ENCODE measurements at places on chromosomes 5 and 9.

DNA sequence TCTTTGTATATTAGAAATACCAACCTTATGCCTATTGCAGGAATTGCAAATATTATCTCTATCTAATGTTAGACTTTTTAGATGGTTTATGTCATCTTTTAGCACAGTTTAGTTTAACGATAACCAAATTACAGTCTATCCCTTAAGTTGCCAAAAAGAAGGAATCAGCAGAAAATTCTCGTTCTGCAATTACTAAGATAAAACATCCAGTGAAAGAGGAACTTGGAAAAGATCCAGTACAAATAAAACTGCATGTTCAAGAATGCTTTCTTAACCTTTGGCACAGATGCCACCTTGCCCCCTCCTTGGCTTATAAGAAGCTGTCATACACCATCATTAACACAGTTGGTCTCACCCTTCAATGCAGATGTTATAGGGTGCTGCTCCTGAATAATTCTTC lies 124.0 kb downstream of the SEMA5A start:
- DNase-seq: no peak

DNA sequence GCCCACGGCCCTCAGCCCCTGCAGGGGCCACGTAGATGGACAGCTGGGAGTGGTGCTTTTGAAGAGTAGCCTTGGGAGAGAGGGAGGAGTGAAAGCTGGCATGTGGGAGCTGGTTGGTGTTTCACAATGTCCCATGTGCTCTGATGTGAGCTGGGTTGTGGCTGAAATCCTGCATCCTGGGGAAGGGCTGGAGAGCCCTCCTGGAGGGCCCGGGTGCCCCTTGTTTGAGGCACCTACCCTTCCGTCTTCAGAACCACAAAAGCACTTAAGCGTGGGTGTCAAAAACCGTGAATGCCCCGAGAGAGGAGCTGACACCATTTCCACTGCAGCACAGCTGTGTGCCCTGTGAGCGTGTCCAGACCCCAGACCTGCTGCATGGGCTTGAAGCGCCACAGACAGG lies 199.1 kb upstream of the ZNF618 start:
- peak; percentile 34 for DNase-seq

DNA sequence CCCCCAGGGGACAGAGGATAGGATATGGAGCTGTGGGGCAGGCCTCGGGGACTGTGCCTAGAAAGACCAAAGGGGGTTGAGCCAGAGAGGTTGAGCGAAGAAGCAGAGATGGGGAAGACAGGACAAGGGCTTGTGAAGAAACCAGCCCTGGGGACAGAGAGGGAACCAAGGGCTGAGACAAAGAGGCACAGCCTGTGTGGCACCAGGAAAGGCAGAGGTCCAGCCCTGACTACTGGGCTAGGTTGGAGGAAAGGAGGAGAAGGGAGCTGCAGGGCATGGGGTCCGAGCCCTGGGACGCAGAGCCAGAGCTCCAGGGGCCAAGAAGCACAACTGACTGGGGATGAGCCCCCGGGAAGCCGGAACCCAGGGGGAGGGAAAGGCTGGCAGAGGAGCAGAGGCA lies 9.2 kb downstream of the REEP2 start:
- DNase-seq: no peak

DNA sequence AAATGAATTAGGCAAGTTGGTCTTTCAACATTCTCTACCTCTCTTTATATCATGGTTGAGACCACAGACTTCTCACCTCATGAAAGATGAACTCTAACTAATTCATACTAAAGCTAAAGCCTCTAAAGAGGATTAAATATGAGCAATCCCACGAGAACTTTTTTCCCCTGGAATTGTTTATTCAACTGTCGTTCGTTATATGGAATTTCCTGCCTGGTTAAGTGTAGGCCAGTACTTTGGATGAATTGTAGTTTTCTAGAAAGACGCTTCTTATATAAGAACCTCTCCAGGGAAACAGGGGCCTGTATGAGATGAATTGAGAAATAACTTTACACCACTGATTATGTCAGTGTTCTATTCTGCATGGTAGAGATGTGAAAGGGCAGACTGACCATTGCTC lies 42.9 kb downstream of the PDCD1LG2 start:
- DNase-seq: peak; percentile 69

DNA sequence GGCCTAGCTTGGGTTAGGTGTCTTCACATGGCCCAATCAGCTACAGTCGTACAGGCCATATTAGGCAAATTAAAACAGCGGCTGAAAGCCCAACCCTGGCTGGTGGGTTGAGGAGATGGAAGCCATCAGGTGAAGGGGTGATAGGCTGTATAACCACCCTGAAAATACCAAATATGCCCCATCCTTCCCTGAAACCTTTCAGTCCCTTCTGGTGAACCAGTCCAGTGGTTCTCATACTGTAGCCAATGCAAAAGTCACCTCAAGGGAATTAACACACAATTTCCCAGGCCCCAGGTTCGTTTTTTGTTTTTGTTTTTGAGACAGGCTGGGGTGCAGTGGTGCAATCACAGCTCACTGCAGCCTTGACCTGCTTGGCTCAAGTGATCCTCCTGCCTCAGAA lies 19.8 kb upstream of the KCNV2 start:
- no peak for DNase-seq

DNA sequence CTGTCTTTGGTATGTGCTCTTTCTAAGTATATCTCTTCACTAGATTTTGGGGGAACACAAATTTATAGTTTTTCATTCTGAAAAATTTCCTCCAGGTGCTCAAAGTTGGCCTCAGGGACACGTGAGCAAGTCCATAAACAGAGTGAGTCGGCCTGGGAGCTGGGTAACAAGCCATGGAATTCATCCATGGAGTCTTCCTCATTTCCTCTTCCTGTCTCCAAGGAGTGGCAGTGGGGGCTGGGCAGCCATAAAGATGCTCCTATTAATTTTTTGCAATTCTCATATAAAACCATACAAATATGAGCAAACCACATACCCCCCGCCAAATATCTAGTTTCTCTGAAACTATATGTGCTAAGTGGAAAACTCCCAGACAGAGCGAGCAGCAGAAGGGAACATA lies 136.6 kb upstream of the OTULINL start:
- DNase-seq: peak; percentile 55

GRCh38 chr9:82532504-82533180 lies 530.3 kb downstream of the RASEF start:
- DNase-seq: no peak

GRCh38 chr5:177311392-177311722 lies 341 bp downstream of the MXD3 start:
- no peak for DNase-seq

DNA sequence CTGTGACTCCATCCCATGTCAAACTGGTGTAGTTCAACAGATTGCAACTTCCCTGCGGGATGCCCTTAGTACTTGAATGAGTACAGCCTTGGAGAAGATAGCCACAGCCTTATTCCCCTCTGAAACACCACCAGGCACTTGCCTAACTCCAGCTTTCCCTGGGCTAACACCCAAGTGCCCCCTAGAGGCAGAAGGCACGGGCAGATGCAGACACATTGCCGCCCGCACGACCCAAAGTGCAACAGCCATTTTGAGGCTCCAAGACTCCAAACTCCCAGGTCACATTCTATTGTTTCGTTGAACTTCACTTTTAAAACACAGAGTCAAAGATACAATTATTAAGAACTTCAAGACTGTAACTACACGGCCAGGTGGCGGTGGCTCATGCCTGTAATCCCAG lies 163.6 kb upstream of the CDH6 start:
- no peak for DNase-seq

DNA sequence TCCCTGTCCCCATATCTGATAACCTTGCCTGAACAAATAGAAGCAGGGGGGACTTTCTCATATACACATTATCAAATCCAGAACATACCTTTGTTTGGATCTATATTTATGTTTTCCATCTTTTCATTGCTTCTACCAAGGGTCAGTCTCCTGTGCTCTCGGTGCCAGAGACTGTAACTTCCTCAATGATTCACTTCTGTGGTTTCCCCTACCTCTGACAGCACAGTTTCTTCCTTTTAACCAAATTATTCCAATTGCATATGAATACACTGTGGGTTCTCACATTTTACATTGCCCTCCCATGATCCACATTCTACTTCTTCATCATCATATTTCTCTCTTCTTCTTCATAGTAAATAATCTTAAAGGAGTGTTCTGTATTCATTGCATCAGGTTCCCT lies 32.2 kb downstream of the NMUR2 start:
- DNase-seq: no peak

- no peak for DNase-seq
These were observed 115.4 kb upstream of the NTRK2 start for GRCh38 chr9:84554069-84554664.

DNA sequence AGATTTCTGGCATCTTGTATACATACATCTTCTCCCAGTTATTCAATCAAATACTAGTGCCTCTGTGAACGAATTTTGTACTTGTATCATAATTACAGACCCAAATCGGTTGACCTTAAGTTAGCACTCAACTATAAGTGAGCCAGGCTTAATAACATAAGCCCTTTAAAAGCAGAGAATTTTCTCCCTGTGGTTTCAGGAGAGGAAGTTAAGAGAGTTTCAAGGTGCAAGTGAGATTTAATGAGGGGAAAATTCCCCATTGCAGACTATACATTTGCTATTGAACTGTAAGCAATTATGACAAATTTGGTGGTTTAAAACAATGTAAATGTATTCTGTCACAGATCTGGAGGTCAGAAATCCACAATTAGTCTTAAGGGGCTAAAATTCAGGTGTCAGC lies 261.9 kb upstream of the NREP start:
- DNase-seq: no peak

DNA sequence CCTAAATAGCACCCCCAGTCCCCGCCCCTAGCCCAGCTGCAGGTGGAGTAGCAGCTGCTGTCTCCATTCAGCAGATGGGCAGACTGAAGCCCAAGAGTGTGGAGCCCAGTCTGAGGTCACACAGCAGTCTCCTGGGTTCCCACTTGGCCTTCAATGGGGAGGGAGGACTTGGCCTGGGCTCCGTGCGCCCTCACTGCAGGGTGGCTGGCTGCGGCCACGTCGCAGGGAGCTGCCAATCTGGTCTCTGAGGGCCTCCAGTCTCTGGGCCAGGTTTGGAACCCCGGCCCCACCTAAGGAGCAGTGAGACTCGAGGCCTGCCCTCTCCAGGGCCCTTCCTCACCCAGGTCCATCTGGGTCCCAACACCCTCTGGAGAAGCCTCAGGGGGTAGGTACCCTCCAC lies 7.4 kb downstream of the KIF12 start:
- no peak for DNase-seq

GRCh38 chr5:89723907-89724306 lies 685.6 kb downstream of the CETN3 start:
- peak; percentile 5 for DNase-seq

All from AG10803 (cell line).